Left renal cortex interstitium (tissue), 4 donors: ENCODE measurements at places on chromosomes 5 and 9.

DNA sequence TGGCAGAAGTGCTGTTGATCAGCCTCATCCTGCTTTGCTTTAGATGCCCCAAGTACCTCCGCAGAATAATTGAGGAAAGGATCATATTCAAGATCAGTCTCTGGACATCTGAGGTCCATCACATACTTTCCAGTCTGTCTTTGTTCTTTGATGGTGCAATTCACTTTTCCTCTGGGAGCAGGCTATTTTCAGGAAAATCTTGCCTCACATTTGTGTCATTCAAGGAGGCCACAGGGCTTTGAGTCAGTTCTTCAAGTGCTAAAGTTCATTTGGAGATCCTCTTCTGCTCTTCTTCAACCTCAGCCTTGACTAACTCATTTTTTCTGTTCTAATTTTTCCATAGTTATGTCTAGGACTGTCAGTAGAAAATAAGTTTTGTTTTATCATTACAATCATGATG is 18.6 kb downstream of the EQTN start:
- DNase-seq = no peak

GRCh38 chr5:56693220-56693579 is 122.1 kb upstream of the MAP3K1 start:
- no peak for DNase-seq

DNA sequence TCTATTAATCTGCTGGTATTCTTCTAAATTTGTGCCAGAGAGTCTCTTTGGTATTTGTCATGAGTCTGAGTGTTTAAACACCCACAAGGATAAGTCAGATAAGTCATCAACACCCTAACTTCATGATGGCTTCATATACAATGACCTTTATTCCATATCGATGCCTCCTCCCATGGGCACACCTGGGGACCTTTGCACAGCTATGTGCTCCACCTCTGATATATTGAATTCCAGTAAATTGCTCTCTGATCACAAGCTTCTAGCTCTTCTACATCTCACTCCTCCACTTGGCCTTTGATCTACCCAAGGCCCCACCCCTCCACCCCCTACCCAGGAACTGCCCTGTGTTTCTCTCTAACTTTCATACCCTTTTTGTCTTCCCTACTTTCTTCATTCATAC is 102.7 kb upstream of the MIER3 start:
- no peak for DNase-seq

DNA sequence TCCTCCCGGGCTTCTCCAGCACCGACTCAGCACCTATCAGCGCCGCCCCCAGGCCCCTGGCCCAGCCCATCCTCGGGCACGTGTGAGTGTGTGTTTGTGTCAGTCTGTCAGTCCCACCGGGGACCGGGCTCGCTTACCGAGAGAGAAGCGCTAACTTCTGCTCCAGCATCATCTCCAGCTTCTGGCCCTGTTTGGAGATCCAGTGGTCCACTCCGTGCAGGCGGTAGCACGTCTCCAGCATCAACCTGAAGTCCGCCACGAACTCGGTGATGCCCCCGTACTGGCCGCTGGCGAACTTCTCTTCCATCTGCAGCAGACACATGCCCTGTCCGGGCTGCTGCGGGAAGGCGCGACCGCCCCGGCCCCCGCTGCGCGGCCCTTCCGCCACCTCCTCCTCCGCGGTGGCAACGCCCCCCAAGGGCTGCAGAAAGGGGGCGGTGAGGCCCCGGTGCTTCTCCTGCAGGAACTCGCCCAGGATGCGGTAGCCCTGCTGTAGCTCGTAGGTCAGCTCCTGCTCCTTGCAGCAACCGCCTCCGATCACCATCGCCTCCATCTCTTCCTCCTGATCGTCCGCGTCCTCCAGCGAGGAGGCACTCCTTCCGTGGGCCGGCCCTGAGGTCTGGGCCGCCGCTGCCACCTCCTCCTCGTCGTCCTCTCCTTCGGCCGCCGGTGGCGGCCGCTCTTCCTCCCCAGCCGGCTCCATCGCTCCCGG is 8.2 kb downstream of the RANBP6 start:
- DNase-seq = peak; percentile 48

GRCh38 chr9:125376261-125377226 is 114.9 kb downstream of the GAPVD1 start:
- DNase-seq = no peak
